ENCODE measurements at places on chromosomes 11 and 22. TPM values are rescaled to one million over a fixed set of nuclear protein-coding genes. Genes with fewer than 3 reads are reported as not detected.

Gene GRM5
- 149 TPM for total RNA-seq

Gene ACAT1
- 115 TPM for total RNA-seq

Gene MS4A12
- total RNA-seq, result not detected

Gene MS4A14
- not detected for total RNA-seq

Gene MMP3
- total RNA-seq, result not detected

Gene OR6A2
- total RNA-seq, result 0.41 TPM

Gene FJX1
- 50.1 TPM for total RNA-seq

Gene KREMEN1
- total RNA-seq, result 6.9 TPM

Gene MIAT
- total RNA-seq, result 110 TPM

Gene SERPIND1
- total RNA-seq, result 4.5 TPM

Gene OR52A1
- total RNA-seq, result under 0.01 TPM

Gene SCN2B
- total RNA-seq, result 4.9 TPM

Gene YPEL1
- 104 TPM for total RNA-seq

Gene NXPE4
- total RNA-seq, result not detected

Gene SNX32
- total RNA-seq, result 6.1 TPM

Gene TRPC6
- 5.7 TPM for total RNA-seq

Gene HSPB2
- total RNA-seq, result 0.82 TPM
